ENCODE measurements at places on chromosomes 4 and X.

- DNase-seq: no peak
Measured at GRCh38 chr4:88814043-88814617, 116.5 kb upstream of the NAP1L5 start.

DNA sequence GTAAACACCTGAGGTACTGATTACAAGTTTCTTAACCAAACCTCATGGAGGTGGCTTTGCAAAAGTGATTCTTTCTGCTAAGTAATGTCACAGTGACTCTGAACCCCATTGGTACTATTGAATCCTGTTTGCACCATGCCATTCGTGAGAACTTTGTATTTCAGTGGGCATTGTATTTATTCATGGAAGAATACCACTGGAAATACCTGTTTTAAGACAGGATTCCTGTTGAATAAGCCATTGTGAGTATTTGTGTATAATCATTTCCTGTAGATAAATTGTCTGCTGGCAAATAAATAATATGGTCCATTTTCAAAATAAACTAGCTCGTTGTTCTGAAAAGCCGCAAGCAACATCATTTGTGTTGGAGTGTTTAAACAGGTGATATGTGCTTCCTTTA, 136.4 kb upstream of the GUCY1A1 start:
- DNase-seq: no peak

DNA sequence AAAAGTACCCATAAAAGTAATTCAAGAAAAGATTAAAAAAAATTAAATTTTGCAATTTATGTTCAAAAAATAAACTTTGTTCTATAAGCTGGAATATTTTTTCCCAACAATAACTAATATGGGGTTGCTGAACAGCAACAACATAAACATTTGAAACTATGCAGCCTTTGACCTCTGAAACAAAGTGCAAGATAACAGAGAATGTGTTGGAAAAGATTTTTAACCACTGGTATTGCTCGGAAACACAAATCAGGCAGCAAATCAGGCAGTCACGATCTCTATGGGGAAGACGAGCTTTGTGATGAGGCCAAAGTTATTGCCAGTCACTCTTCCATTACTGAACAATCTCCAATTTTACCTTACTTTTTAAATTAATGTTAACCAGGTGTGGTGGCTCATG, 332.1 kb downstream of the PABPC4L start:
- no peak for DNase-seq

- DNase-seq: peak; percentile 64
Measured at GRCh38 chr4:38664706-38665401, 855 bp downstream of the KLF3 start.

- DNase-seq: no peak
Measured at GRCh38 chrX:70134116-70134477, 850 bp downstream of the IGBP1 start.

GRCh38 chr4:18976884-18977283, 955.3 kb upstream of the LCORL start:
- DNase-seq: no peak

GRCh38 chr4:96170198-96170597, 330.3 kb downstream of the PDHA2 start:
- DNase-seq: no peak

GRCh38 chr4:14130551-14130950, 503.0 kb upstream of the BOD1L1 start:
- DNase-seq: no peak

DNA sequence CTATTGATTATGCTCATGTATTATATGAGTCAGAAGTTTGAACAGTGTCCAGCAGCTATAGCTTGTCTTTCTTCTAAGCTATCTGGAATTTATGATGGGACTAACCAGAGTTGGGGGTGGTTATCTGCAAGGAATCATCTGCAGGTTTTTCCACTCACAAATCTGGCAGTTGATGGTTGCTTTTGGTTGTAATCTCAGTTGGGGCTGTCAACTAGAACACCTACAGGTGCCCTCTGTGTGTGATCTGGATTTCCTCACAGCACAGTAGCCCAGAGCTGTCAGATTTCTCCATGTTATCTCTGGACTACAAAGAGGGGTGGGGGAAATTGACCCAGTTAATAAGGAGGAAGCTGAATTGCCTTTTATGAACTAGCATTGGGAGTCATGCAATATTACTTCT, 51.4 kb upstream of the MAP9 start:
- no peak for DNase-seq

DNA sequence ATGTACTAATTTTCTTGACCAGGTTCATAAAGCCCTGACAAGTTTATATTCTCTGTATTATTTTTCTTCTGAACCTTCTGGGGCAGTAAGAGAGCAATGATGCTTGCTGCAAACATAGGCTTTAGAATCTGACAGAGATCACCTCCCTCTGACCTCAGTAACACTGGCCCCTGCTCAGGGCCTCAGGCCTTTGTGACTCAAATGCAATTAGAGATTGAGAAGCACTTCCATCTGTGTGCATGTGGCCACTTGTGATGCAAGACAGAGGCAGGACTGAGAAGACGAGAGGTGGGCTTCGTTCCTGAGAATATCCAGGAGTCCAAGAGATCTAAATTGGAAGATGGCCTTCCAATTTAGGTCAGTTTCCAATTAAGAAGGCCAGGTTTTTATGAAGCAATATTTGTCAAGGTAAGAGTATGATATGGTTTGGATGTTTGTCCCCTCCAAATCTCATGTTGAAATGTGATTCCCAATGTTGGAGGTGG, 82.8 kb upstream of the VEGFC start:
- DNase-seq: no peak

DNA sequence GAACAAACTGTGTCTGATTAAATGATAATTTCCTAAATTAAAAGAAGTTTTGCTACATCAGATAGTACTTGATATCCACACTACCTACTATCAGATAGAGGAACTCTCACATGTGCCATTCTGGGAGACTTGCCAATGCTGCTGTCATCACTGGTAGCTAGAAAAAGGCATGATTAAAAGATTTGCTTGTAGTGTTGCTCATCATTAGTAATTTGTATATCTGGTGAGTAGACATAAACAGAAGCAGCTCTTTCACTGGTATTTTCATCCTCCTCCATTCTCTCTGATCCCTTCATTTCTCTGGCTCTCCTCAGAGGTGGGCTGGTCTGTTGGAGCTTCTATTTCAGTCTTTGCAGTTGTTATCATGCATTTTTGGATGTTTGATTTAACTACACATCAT, 56.0 kb downstream of the SPRY1 start:
- no peak for DNase-seq

- peak; percentile 14 for DNase-seq
Measured at GRCh38 chr4:114087596-114088230, 108.3 kb upstream of the ARSJ start.

DNA sequence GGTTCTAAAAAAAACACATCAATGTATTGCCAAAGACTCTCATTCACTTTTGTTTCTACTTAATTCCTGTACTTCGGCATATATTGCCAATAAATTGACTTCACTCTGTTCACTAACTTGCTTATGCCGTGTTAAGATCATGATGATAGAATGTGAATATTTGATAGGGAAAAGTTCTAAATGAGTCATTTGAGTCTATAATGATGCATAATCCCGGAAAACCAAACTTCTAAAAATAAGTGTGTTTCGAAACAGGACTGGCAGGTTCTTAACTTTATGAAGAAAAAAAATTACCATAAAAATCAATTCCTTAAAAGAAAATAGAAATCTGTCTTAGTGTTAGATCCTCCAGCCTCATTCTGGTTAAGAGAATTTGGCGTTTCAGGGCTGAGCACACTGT, 387.5 kb upstream of the FTHL17 start:
- no peak for DNase-seq
